ENCODE measurements at places on chromosomes 2 and 18.

GRCh38 chr2:43251171-43251731 is 24.8 kb upstream of the ZFP36L2 start:
- H3K36me3 ChIP-seq: no peaks in the 10 kb centered on the region
- DNase-seq: peak; percentile 83
- no peaks in the 10 kb centered on the region for H3K27me3 ChIP-seq
- H3K4me1 ChIP-seq: peaks cover 8% of the 10 kb centered on the region

DNA sequence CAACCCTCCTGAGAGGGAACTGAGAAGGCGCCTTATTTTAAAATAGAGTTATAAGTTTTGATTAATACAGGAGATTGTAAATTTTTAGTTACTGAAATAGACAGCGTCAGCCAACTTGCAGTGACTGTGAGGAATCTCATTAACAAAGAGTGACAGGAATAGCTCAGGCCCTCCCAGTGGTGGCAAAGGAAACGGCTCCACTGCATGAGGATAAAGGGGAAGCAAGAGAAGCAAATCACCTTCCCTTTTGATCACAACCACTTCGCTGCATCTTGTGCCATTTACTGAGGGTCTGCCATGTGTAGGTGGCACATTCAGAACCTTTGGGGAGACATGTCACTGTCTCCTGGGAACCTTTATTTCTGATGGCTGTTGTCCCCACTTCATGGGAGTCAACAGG is 612.4 kb upstream of the RAB6C start:
- no peak overlapping the region for H3K4me3 ChIP-seq
- no peaks in the 10 kb centered on the region for H3K4me1 ChIP-seq
- DNase-seq: no peak

GRCh38 chr2:54295911-54296310 is 39.9 kb upstream of the TSPYL6 start:
- no peak overlapping the region for H3K27ac ChIP-seq
- peak; percentile 19 for DNase-seq
- no peaks in the 10 kb centered on the region for H3K27me3 ChIP-seq
- H3K36me3 ChIP-seq: no peaks in the 10 kb centered on the region

DNA sequence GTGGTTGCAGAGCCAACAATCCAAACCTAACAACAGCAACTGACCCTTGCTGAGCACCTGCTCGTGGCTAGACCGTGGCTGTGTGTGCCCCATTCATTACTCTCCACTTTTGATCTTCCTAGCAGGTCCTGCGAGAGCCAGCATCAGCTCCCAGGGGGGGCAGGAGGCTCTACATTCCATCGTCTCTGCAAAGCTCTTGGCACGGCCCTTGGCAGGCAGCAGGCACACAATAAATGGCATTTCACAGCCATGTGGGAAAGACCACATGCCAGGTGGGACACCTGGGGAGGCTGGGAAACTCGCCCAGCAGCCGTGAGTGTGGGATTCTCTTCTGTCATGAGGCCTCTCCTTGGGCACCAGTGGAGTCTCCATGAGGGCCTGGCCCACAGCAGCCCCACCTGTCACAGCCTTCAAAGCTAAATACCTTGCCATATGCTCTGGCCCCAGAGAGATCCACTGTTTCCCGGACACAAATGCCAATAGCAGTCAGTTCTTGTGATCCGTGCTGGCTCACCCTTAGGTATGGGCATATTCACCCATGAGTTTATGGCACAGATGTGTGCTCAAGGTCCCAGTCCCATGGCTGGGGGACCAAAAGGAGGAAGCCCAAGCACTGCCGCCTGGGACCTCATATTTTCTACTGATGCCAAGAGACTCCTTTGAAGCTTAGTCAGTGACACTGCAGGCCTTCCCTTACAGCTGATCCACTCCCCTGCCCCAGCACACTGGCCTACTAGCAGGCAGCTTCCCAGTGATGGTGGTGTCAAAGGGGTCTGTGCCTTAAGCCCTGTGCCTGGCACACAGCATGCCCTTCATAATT is 6.8 kb upstream of the TEX51 start:
- no peak overlapping the region for H3K4me3 ChIP-seq
- H3K36me3 ChIP-seq: no peaks in the 10 kb centered on the region
- no peak overlapping the region for H3K27ac ChIP-seq
- no peak for DNase-seq

DNA sequence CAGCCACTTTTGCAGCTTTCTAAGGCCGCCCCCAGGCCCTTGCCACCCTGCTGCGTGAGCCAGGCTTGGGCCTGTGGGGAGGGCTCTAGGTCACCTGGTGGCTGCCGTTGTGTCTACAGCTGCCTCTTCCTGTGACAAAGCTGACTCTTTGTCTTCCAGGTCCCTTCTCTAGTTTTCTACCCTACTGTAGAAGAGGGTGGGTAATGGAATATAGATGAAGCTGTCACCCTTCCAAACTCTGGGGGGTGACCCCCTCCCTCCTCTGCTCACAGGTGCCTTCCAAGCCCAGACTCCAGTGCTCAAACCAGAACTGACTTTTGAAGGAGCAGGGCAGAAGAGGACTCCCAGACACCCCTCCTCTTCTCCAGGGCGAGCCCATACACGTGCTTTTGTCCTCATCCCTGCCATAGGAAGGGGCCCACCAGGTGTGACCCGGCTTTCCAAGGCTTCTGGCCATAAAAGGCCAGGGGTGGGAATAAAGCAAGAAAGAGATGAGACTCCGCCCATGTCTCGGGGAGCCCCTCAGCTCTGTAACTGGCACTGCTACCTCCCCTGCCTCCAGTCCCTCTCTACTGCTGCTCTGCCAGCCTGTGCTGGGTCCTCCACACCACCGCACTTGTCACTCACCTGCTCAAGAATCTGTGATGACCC is 17.9 kb upstream of the SDC1 start:
- no peak overlapping the region for H3K4me3 ChIP-seq
- no peaks in the 10 kb centered on the region for H3K4me1 ChIP-seq
- H3K36me3 ChIP-seq: no peaks in the 10 kb centered on the region

DNA sequence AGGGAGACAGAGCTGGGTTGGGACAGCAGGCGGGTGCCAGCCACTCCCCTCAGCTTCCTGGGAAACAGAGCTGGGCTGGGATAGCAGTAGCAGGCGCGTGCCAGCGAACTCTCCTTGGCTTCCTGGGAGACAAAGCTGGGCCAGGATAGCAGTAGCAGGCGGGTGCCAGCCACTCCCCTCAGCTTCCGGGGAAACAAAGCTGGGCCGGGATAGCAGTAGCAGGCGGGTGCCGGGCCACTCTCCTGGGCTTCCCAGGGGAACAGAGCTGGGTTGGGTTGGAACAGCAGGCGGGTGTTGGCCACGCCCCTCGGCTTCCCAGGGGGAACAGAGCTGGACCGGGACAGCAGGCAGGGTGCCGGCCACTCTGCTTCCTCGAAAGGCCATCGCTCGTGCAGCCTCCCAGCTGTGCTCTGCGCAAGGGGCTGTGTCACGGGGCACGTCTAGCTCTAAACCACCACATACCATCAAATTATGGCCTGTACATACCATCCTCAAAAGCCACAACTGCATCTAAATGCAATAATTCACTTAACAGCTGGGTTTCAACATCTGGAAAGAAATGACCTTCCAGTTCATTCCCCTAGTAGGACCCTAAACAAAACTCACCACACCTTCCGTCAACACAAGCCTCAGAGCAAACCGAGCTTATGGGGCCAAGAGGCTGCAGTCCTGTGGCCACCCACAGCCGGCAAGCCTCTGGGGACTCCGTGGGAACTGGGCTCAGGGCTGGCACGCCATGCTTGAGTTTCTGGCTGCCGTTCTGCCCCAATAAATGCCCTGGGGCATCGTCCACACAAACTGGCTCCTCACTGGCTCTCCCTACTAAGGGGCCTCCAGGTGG is 228.3 kb downstream of the TWIST2 start:
- peaks cover 2% of the 10 kb centered on the region for H3K4me1 ChIP-seq
- H3K36me3 ChIP-seq: no peaks in the 10 kb centered on the region
- H3K27ac ChIP-seq: no peak overlapping the region
- no peak for DNase-seq
- H3K4me3 ChIP-seq: no peak overlapping the region

- no peaks in the 10 kb centered on the region for H3K27me3 ChIP-seq
- H3K4me3 ChIP-seq: no peak overlapping the region
- H3K4me1 ChIP-seq: peaks cover 29% of the 10 kb centered on the region
- no peaks in the 10 kb centered on the region for H3K36me3 ChIP-seq
- peak; percentile 80 for DNase-seq
- H3K27ac ChIP-seq: peak overlapping the region; percentile 83
These were observed 133.4 kb downstream of the HDAC4 start for GRCh38 chr2:239267288-239267951.

- H3K36me3 ChIP-seq: no peaks in the 10 kb centered on the region
- DNase-seq: no peak
- no peaks in the 10 kb centered on the region for H3K27me3 ChIP-seq
- H3K4me3 ChIP-seq: no peak overlapping the region
These were observed 110.2 kb upstream of the KIF5C start for GRCh38 chr2:148764815-148765214.

DNA sequence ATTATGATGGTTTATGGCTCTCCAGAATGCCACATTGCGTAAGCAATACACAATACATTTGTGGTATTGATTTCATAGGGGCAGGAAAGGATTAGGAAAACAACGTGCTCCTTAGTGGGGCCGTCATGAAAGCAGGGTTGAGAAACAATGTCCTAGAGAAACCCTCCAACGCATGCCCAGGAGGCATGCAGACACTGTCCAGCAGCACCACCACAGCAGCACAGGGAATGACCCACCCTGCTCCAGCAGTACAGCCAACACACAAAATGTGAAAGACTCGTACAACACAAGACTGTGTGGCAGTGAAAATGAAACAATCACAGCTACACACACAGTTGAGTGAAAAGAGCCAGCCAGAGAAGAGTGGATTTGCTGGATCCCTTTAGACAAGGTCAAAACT is 66.3 kb downstream of the FAM168B start:
- H3K27ac ChIP-seq: no peak overlapping the region
- no peaks in the 10 kb centered on the region for H3K36me3 ChIP-seq
- H3K4me1 ChIP-seq: no peaks in the 10 kb centered on the region
- H3K27me3 ChIP-seq: no peaks in the 10 kb centered on the region

DNA sequence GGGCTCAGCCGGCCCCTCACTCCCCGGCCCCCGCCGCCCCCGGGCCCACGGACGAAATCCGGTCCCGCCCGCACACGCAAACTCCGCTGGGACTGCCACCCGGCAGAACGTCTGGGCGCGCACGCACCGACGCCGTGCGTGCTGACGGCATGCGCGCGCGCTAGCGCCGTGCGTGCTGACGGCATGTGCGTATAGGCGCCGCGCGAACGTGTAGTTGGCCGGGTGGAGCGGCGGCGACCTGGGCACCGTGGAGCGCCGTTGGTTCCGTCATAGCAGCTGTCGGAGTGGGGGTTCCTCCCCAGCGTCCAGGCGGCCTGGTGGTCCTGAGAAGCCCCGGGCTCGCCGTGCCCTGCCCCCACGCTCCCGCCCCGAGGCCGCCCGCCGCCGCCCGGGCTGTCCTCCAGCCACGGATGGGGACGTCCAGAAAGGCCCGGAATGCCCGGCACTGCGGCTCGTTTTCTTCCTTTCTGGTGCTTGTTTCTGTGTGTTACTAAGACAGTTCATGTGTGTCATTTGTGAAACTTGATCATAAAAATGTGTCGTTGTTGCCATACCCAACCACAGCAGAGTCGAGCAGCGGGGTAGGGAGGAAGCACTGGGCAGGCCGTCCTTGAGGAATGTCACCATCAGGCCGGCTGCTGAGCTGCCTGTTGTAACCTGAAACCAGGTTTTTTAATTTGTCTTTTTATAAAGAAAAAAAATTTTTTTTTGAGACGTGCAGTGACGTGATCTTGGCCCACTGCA is at the start of gene TXNL4A:
TSS of gene TXNL4A (minus strand) at position 113 of the 744 bp plus-strand sequence. CDS start 171 bp downstream, outside the sequence.
- H3K4me3 ChIP-seq: peak within 1 kb of the TSS; percentile 93
- peak within 1 kb of the TSS; percentile 98 for H3K27ac ChIP-seq
- H3K4me1 ChIP-seq: peaks cover 2% of the 10 kb centered on the region
- no peaks in the 10 kb centered on the region for H3K36me3 ChIP-seq
- DNase-seq: peak; percentile 88

GRCh38 chr2:15986068-15986560 is 45.8 kb downstream of the MYCN start:
- no peaks in the 10 kb centered on the region for H3K36me3 ChIP-seq
- H3K27me3 ChIP-seq: no peaks in the 10 kb centered on the region
- no peak overlapping the region for H3K4me3 ChIP-seq

GRCh38 chr2:20669562-20670314 is 2.8 kb downstream of the GDF7 start:
- no peak overlapping the region for H3K27ac ChIP-seq
- no peaks in the 10 kb centered on the region for H3K4me1 ChIP-seq
- no peak for DNase-seq

- peak; percentile 79 for DNase-seq
- no peaks in the 10 kb centered on the region for H3K36me3 ChIP-seq
- peaks cover 7% of the 10 kb centered on the region for H3K4me1 ChIP-seq
- H3K4me3 ChIP-seq: no peak overlapping the region
- peak overlapping the region; percentile 54 for H3K27ac ChIP-seq
These were observed 9.4 kb downstream of the GPD2 start for GRCh38 chr2:156445296-156446220.

DNA sequence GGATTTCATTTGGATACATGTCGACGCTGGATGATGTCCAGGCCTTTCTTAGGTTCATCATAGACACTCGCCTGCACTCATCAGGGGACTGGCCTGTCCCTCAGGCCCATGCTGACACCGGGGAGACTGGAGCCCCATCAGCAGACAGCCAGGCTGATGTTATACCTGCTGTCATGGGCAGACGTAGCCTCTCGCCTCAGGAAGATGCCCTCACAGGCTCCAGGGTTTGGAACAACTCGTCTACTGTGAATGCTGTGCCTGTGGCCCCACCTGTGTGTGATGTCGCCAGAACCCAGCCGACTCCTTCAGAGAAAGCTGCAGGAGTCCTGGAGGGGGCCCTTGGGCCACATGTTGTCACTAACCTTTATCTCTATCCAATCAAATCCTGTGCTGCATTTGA is 28.3 kb downstream of the MOCOS start:
- no peaks in the 10 kb centered on the region for H3K36me3 ChIP-seq
- H3K27ac ChIP-seq: no peak overlapping the region
- no peaks in the 10 kb centered on the region for H3K27me3 ChIP-seq

GRCh38 chr2:99488539-99489062 is 1.2 kb downstream of the REV1 start:
- peak overlapping the region; percentile 88 for H3K27ac ChIP-seq
- H3K4me1 ChIP-seq: peaks cover 6% of the 10 kb centered on the region
- DNase-seq: peak; percentile 42
- H3K27me3 ChIP-seq: peaks cover 2% of the 10 kb centered on the region
- no peaks in the 10 kb centered on the region for H3K36me3 ChIP-seq

- H3K4me3 ChIP-seq: no peak overlapping the region
- DNase-seq: peak; percentile 33
- no peaks in the 10 kb centered on the region for H3K27me3 ChIP-seq
These were observed 84.1 kb downstream of the EPAS1 start for GRCh38 chr2:46381263-46381849.

- DNase-seq: peak; percentile 52
- peaks cover 4% of the 10 kb centered on the region for H3K36me3 ChIP-seq
- no peaks in the 10 kb centered on the region for H3K27me3 ChIP-seq
These were observed 10.6 kb upstream of the C2orf74 start for GRCh38 chr2:61151436-61151835.
